ENCODE measurements at places on chromosomes 6 and 20.

DNA sequence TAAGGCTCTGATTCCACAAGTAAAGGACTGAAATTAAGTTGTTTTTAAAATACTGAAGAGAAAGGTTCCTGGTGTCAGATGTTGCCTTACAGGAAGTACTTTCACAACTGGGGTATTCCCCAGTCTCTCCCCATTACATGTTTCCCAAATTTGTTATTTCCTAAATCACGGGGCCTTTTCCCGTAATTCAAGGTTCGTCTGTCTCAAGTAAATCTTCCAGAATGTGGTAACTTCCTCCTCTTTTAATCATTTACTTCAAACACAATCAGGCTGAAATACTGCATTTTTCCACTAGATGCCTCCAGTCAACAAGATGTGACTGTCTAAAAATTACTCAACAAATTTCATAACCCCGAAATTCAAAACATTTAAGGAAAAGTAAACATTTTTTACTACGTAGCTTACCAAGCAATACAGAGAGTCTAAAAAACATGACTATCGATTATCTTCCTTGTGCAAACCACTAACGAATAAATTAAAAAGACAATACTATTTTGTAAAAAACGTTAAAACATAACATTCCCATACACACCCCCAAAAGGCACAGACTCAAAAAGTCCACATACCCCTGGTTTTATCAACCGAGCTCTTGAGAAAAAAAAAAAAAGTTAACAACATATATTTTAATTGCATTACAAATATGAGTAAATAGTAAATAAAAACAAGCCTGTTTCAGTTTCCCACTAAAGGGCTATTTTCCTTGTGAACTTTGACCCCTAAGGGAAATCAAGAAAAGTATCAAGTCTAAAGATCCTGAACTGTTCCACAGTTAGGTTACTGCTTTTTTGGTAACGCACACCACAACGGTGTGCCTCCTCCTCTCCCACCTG is 1.7 kb downstream of the SOD2 start:
- DNase-seq, result no peak

- no peak for DNase-seq
Measured at GRCh38 chr6:116369540-116369939, 1.2 kb upstream of the DSE start.

DNA sequence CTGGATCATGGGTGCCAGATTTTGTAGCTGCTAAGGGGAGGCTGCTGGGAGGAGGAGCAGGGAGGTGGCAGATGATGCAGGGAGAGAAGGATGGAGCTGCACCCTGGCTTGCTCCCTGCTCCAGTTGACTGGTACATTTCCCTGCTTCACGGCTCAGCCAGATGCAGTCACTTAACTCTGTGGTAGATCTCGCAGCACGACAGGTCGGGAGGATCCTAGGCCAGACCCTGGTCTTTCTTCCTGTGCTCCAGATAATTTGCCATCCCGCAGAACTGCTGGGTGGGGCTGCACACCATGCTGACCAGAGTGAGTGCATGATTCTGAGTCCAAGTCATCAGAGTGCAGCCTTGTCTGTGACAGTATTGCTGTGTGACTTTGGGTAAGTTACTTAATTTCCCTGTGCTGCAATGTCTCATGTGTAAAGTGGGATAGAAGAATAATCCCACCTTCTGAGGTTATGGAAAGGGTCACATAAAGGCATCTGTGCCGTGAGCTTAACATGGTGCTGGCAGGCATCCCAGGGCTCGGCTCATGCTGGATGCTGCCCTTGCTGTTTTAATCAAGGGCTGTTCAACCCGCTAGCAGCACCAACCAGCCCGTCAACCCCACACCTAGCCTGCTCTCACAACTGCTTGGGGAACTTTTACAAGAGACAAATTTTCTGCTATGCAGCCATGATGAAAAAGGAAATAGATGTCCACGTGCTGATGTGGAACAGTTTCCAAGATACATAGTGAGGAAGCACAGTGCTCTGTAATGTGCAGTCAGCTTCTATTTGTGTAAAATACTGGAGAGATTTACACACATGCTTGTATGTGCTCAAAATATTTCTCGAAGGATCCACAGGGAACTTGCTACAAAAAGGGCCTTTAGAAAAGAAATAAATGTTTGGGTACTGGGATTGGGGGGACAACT is 257.9 kb downstream of the CDH26 start:
- no peak for DNase-seq

DNA sequence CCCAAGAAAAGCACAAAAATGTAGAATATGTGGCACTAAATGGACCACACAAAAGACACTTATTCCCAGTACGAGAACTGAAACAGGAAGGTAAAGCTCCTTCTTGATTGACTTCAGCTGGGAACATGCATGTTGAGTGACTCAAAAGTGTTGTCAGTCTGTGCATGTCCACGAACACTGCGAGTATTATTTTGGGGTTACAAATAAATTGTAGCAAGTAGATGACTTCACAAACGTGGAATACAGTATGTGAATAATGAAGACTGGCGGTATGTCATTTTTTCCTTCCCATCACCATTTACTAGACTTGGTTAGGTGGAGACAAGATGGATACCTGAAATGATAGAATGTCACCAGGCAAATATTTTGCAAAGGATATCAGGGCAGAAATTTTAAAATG is 45.4 kb downstream of the L3MBTL3 start:
- no peak for DNase-seq

DNA sequence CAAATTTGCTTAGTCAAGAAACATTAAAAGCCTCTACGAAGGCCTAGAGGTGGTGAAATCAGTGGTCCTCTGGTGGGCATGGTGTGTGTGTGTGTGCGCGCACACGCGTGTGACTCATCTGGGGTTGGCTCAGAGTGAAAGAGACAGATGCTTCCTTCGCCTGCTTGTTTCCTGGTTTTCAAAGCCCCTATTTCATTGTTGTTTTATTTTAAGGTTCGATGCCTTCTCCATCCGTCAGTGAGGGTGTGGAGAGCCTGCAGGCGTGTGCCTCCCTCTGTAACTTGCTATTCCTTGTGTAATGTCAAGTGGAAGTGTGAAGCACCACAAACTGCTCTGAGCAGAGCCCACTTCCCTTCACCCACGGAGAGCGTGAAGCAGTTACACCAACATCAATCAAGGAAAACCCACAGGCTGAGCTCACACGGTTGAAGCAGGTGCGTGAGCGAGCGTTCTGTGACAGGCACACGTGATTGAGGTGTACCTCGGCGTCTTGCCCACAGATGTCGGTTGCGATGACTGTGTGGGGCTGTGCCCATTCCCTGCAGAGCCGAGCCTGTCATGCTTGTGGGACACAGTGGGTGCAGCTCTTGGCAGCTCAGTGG is 233.9 kb downstream of the PRL start:
- DNase-seq, result peak; percentile 52

- no peak for DNase-seq
Measured at GRCh38 chr6:63140692-63141318, 70.5 kb upstream of the FKBP1C start.

DNA sequence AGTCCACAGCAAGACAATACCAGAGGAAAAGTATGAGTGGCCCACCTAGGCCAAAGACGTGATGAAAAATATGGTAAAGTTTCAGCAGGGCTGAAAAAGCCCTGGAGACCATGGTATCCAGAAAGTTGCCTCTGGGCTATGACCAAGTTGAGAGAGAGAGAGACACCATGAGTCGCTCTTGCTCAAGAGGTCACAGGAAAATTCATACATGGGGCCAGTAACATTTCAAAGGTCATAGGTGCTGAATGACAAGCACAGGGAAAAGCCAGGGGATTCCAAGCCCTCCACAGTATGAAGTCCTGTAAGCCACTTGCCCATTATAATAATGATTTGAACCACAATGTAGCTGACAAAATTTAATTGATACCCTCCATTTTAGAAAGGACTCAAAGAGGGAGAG is 657.7 kb upstream of the CITED2 start:
- DNase-seq, result no peak

- DNase-seq, result peak; percentile 85
Measured at GRCh38 chr6:169253337-169254238, at the start of gene THBS2. TSS of gene THBS2 (minus strand) at chr6:169253846. CDS start at chr6:169250784, 3,062 bp downstream.

DNA sequence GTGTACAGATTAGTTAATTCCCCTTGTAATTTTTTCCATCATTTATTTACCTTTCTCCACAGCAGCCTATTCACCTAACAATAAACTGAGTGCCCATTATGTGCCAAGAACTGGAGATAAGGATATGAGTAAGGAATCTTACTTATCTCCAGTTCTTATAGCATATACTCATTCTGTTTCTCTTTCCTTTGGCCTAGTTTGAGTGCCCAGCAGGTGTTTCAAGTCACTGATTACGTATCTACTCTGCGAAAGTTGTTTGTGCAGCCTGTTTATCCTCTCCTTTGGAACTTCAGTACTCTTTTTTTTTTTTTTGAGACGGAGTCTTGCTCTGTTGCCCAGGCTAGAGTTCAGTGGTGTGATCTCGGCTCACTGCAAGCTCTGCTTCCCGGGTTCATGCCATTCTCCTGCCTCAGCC is 17.3 kb upstream of the POU5F1 start:
- DNase-seq, result no peak

DNA sequence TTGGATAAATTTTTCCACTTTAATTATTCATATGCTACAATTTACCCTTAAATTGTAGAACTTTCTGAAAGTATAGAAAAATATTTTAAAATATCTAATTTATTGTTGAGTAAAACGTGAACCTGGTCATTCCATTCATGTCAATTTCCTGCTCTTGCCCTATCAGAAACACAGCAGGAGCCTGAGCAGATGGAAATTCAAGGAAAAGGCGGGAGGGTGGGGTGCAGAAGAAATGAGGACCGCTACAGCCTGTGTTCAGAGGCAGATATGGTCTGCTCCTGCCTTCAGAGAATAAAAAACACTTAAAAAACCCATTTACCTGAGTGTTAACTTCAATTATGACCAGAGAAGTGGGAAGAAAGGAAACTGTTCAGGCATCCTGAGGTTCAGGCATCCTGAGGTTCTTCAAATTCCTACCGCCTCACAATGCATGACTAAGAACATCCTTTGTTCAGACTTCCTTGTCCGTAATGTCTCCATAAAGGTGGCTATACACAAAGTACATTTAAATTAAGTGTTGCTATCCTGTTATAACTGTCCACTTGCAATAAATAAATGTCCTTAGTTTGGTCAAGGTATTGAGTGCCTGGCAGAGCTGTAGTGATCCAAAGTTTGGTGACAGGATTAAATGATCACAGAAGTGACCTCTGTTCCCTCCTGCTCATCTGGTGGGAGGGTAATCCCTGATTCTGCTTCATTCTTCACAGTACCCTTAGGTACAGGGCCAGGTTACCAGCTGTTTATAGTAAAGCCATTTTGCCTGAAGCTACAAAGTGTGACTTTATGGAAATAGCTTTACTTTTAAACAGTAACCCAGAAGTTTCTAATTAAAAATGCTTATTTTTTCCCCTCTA is 109.1 kb downstream of the MAN1A1 start:
- DNase-seq, result no peak

GRCh38 chr6:158230967-158231550 is 62.9 kb downstream of the GTF2H5 start:
- DNase-seq, result no peak

- no peak for DNase-seq
Measured at GRCh38 chr6:25332655-25333071, 53.5 kb downstream of the CARMIL1 start.

GRCh38 chr20:9141070-9141469 is 72.2 kb downstream of the PLCB4 start:
- DNase-seq, result no peak

GRCh38 chr6:144006736-144007477 is 1.2 kb downstream of the PLAGL1 start:
- DNase-seq, result peak; percentile 22

DNA sequence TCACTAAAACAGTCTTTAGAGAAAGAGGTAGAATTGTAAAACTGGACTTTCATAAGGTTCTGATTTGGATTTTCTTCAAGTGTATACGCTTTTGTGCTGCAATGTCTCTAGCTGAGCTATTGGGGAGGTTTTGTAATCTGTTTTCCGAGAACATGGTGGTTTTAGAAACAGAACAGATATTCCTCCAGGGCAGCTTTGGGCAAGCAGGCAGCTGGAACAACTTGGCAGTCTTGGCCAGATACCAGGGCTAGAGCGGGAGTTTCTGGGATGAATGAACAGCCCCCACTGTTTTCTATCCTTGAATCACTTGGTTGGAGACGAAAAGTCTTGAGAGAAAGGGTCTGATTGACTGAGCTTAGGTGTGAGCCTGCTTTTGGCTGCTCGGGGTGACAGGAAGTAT is 17.1 kb upstream of the ARMC2 start:
- no peak for DNase-seq

DNA sequence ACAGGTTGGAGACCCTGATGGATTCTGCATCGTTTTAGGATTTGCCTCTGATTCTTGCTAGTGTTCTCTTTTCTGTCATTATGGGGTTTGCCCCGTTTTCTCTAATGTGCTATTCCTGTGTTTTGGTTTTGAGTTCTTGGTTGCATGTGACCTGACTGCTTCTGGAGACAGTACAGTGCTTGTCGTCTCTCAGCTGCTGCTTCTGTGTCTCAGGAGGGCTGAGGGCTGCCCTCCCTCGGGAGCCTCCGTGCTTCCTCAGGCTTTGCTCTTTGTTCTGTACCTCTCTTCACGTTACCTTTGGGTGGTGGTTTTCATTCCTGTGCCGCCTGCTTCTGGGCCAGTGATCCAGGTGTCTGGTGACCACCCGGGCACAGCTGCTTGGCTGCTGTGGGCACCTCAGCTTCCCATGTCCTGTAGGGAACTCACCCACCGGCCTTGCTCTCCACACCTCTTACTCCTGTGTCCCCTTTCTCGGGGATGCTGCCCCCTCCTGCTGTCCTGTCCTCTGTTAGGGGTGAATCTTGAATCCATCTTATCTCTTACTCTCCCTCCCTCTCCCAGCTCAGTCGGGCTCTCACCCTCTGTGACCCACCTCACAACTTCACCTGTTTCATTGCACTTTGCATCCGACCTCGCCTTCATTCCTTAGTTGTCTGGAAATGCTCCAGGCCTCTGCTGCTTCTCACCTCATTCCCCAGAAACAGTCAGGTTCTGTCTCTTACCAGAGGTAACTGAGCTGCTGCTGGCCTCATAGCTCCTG is 33.2 kb downstream of the PANK2 start:
- DNase-seq, result no peak

GRCh38 chr20:54350415-54350814 is 125.0 kb upstream of the DOK5 start:
- DNase-seq, result no peak

DNA sequence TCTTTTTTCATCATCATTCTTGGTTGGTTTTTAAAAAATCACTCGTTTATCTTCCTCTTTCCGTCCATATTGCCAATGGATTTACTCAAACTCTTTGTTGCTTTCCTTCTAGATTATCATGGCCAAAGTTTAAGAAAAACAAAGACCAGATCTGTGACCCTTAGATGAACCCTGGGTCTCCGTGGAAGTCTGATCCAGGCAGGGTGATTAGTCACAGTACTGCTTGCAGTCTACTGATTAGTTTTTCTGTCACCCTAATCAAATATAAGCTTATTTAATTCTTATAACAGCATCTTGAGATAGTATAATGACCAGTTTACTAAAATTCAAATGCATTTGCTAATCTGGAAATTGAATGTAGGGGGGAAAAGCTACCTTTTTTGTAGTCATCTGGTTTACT is 6.0 kb upstream of the SMIM28 start:
- no peak for DNase-seq

- DNase-seq, result no peak
Measured at GRCh38 chr6:88970301-88970700, 6.9 kb upstream of the RNGTT start.
